ENCODE measurements at places on chromosomes 3 and 15. TPM values are rescaled to one million over a fixed set of nuclear protein-coding genes. Genes with fewer than 3 reads are reported as not detected.

The TSPAN3 gene
- polyA plus RNA-seq, result 359 TPM

The CHL1 gene
- 0.25 TPM for polyA plus RNA-seq

The ITIH1 gene
- not detected for polyA plus RNA-seq

The STXBP5L gene
- not detected for polyA plus RNA-seq

The GRM2 gene
- polyA plus RNA-seq, result not detected

The SLC41A3 gene
- polyA plus RNA-seq, result 37.2 TPM

The CHRNA5 gene
- polyA plus RNA-seq, result 5.2 TPM

The OIP5 gene
- 2.9 TPM for polyA plus RNA-seq

The DRD3 gene
- not detected for polyA plus RNA-seq

The TNNC1 gene
- polyA plus RNA-seq, result 1.9 TPM

The APPL1 gene
- 16.9 TPM for polyA plus RNA-seq

The SSUH2 gene
- 0.12 TPM for polyA plus RNA-seq

The CLDN16 gene
- 0.04 TPM for polyA plus RNA-seq

The SLC22A14 gene
- polyA plus RNA-seq, result not detected

All from AG04450 (cell line).